Activated CD4-positive, CD25-positive, alpha-beta regulatory T cell (primary cell): ENCODE measurements at places on chromosomes 5 and 9.
A peak's percentile ranks its signal among the peaks of the same experiment; 100 is the strongest.

DNA sequence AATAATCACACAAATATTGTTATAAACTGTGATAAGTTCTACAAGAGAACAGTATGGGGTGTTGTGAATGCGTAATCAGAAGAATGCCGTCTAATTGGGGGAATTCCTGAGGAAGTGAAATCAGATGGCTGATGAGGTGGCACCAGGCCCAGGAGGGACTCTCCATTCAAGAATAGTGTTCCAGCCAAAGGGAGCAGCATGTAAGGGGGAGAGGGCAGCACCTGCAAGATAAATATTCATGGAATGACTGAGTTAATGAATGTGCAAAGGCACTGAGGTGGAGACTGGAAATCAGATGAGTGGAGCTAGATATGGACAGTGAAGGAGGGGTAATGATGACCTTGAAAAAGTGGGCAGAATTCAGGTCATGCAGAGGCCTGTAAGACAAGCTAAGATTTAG, 250.6 kb downstream of the ARRDC3 start:
- no peak for DNase-seq

GRCh38 chr5:80962630-80963520, 2.7 kb downstream of the RASGRF2 start:
- no peak for DNase-seq

GRCh38 chr9:1156794-1157550, 106.8 kb downstream of the DMRT2 start:
- DNase-seq, result no peak

GRCh38 chr9:70255486-70255885, 3.3 kb upstream of the SMC5 start:
- no peak for DNase-seq

- no peak for DNase-seq
These were observed 240.5 kb upstream of the IRX1 start for GRCh38 chr5:3355126-3355525.

- no peak for DNase-seq
These were observed 15.9 kb downstream of the RLN2 start for GRCh38 chr9:5288591-5288990.

- peak; percentile 7 for DNase-seq
These were observed 36.7 kb upstream of the KCNIP1 start for GRCh38 chr5:170466988-170467707.

DNA sequence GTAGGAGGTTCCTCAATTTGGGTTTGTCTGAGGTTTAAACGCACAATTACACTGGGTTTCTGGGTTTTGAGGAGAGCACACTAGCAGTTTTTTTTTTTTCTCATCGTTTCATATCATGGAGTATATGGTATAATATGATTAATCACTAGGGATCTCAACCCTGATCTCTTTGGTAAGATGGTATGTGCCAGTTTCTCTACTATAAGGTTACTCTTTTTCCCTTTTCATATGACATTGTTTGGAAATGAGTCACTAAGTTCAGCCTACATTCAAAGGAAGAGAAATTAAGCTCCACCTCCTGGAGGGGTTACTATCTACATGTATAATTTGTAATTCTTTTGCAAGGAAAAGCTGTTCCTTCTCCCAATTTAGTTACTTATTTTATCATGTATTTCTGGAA, 35.2 kb downstream of the MTRR start:
- DNase-seq, result no peak

DNA sequence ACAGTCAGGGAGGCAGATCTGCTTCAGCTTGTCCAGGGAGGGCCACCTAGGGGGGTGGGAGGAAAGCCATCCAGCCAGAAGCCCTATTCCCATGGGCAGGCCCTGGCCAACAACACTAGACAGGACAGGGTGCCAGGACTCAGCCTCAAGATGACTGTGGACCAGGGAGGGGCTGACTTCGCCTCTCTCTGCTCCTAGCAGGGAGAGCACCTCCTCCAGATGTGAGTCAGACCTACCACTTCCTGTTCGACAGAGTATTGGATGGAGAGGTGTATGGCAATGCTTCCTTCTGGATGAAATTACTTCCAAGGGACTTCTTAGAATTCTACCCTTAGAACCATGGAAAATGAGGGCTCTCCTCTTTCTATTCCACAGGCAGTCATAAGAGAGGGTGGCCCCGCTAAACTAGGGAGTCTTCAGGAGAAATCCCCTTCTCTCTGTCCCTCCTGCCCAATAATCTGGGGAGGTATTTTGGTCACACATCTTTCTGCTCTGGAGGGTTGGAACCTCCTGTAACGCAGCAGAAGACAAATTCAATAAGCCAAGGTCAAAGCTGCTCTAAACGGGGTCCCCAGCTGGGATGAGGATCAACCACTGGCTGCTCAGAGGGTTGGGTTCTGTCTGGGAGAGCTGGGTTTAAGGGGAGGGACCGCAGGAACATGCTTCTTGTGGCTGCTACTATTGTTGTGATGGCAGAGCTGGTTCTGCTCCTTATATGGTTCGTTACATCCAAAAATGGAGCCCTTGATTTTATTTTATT, 23.2 kb upstream of the RCL1 start:
- DNase-seq, result no peak

DNA sequence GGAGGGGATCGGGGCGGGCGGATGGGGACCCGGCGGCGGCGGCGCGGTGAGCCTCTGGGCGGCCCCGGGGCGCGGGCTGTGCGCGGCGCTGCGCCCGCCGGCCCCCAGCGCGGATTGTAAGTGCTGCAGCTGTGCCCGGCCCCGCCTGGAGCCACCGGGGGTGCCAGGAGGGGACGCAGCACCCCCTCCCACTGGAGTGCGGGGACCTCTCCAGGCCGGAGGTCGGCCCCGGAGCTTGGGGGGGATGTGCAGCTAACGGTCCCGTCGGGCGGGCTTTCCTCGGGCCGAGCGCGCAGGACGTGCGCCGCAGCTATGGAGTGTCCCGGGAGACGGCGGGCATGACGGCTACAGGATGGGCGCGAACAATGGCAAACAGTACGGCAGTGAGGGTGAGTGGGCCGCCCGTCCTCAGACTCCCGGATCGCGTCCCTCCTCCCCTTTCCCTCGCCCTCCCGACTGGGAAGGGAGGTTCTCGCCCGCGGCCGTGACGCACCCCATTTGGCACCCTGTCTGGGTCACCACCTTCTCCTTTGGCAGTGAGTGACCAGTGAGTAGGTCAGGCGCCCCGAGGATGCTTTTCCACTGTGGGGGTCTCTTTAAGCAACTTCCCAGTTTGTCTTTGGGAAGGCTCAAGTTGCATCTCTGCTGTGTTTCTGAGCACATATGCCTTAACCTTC, 483 bp downstream of the FBXL7 start:
- DNase-seq, result no peak
